Activated naive CD4-positive, alpha-beta T cell treated with anti-CD3 and anti-CD28 coated beads, Interleukin-2, amount 50 U/mL, for 72 hours (primary cell): ENCODE measurements at places on chromosomes 7 and 10. TPM values are rescaled to one million over a fixed set of nuclear protein-coding genes. Genes with fewer than 3 reads are reported as not detected.

The POM121C gene
- 54.1 TPM for total RNA-seq

The GIMAP4 gene
- total RNA-seq: 336 TPM

DNA sequence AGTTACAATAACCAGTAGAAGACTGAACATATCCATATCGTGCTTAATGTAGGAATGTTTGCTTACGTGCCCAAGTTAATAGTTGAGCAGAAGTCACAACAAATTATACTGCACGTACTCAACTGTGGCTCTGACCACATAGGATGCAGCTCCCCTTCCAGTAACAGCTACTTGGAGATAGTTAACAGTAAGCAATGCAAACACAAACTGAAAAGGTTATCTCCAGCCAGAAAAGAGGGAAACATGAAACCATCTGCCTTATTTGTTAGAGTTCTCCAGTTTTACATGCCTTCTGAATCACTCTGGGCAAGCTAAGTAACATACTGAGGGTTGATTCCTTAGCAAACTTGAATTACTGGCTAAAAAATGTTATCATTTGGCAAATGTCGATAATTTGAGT, 9.8 kb downstream of the DHX32 start:
- DNase-seq: no peak

- DNase-seq: no peak
Observed at GRCh38 chr7:95628831-95629439, 32.6 kb upstream of the PDK4 start.

DNA sequence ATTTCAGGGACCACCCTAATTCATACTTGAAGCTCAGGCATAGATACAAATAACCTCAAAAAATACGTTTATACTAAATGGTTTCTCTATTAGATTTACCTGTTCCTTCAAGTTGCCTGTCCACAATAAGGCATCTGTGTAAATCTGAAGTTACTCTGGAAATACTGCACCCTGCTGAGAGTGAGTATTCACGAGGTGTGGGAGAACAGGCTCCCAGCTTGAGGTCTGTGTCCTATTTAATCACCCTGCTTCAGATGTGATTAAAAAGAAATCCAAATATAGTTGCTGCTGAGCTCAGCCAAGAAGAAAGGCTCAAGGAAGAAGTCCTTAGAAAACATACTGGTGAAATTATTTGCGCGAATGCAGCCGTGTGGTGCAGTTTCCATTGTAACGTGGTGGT, 136.8 kb downstream of the KLF6 start:
- DNase-seq: no peak

- peak; percentile 37 for DNase-seq
Observed at GRCh38 chr7:26376175-26376917, 84.7 kb downstream of the SNX10 start.
